H7 (cell line): ENCODE measurements at places on chromosomes 3 and 15.

- DNase-seq: no peak
Measured at GRCh38 chr3:8539419-8539818, 37.8 kb downstream of the LMCD1 start.

DNA sequence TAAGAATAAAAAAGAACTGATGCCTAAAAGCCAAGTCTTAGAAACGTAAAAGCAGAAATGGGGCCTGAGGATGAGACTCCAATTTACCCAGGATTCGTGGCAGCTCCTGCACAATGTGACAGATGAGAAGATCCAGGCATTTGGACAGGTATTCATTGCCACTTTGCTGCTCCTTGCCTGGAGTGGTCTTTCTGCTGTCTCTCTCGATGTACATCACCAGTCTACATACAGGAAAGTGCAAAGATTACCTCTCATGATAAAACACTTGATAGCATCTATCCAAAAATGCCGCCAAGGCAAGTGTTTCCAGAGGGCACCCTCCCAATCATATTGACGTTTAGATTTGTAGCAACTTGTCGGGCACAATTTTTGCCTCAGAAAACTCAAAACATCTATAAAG, 244.3 kb downstream of the ULK4 start:
- no peak for DNase-seq

GRCh38 chr3:12230406-12230805, 58.5 kb upstream of the PPARG start:
- no peak for DNase-seq

- no peak for DNase-seq
Measured at GRCh38 chr15:43239732-43240491, 19.1 kb upstream of the EPB42 start.

GRCh38 chr15:40252438-40253166, 13.7 kb downstream of the PAK6 start:
- peak; percentile 92 for DNase-seq

DNA sequence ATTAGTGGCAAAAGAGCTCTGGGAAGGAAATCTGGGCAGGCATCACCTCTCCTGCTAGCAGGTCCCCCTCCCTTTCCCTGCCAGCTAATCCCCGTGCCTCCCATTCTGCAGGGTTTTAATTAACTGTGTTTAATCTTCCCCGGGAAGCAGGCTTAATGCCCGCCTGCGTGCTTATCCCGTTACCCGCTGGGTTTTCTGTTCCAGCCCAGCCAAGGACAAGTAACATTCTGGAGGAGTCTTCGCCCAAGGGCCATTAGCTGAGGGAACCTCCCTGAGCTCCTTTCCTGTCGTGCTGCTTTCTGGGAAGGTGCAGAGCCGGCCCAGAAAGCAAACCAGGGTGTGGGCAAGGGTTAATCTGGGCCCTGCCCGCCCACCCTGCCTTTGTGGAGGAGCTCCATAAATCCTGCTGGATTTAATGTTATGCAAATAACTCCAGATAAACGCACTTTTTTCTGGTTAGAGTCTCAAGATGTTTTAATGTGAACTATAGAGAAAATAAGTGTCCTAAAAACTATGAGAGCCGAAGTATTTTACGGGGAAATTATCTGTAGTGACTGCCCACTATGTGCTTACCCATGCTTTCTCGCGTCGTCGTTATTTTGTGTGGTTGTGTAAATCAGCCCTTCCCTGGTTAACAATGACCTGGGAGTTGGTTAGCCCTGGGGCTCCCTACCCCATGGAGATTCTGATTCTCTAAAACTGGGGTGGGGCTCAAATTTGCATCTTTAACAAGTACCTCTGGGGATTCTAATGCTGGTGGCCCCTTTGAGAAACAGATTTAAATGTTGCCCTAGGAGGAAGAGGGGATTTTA, 25.9 kb downstream of the TRIM71 start:
- peak; percentile 68 for DNase-seq

DNA sequence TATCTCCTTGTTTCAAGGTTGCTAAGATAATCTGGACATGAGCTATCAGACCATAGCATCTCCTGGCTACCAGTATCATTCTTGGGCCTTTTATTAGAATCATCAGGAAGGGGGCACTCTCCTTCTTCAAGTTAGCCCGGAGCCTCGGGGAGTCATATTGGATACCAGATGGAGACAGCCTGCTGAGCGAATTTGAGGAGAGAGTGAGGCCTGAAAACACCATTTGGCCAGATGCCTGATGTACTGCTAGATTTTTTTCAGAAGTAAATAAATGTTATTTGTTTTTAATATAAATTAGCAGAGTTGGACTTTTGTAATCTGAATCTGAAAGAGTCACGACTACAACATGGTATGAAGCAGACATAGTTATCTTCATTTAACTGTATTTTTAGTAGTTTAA, 848.6 kb downstream of the IGSF11 start:
- DNase-seq: no peak

DNA sequence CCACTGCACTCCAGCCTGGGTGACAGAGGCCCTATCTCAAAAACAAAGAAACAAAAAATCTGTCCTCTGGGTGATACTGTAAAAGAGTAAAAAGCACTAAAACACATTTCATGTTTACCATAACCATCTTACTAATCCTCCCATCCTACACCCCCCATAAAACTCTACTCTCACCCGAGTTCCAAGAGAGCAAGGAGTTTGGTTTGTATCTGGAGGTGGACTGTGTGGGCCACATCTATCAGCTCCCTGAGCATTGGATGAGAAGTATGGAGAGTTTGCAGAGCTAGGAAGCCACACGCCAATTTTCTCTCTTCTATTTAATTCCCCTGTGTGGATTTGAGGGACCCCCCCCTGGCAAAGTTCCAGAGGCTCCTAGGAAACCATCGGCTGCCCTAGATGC, 80.0 kb downstream of the ATP10A start:
- no peak for DNase-seq

DNA sequence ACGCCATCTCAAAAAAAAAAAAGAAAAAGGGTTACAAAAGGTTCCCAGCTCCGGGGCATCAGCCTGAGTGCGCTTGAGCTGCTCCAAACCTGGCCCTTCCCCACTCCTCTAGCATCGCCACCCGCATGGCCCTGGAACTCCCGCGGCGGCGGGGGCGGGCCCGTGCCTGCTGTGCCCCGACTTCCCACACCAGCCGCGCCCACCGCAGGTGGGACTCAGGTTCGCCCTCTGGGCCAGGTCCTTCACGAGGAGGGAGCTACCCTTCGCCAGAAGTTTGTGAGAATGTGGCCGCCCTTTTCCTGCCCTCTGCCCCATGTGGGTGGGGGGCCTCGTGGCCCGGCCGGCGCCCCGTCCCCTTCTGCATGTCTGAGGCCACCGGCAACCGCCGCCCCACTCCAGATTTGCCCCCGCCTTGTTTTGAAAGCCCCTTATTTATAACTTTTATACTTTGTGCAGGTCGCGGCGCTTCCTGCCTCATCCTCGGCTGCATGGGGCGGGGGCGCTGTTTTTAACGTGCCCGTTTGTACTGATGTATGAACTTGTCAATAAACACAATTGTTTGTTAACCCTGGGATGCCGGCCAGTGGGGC, 507 bp upstream of the JMJD7 start:
- DNase-seq: peak; percentile 91

GRCh38 chr3:29610781-29611180, 329.9 kb downstream of the RBMS3 start:
- no peak for DNase-seq

GRCh38 chr3:99683465-99683864, 45.1 kb downstream of the COL8A1 start:
- DNase-seq: no peak

DNA sequence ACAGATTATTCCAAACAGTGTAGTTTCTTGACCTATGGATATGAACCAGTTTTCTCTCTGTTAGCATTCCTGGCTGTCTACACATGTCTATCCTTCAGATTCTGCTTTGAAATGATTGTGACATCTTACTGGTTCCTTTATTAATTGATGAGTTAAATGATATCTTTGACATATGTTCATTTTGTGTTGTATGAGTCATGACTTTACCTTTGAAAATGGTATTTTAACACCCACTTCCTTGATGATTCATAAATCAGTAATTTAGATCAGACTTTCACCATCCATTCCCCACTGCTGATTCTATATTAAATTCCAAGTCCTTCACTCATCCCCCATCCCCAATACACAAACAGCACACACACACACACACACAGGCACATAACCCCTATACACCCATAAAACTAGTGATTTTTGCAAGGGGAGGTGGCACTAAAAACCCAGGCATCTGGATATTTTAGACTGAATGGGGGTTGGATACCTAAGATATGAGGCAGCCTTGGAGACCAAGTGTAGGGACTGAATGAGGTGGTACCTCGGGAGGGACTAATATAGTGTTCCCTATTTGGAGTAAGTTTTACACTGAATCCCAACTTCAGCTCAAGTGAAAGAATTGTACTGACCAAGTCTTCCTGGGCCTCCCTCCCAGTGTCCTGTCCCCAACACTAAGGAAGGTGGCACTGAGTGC, 9.7 kb downstream of the CCK start:
- no peak for DNase-seq

DNA sequence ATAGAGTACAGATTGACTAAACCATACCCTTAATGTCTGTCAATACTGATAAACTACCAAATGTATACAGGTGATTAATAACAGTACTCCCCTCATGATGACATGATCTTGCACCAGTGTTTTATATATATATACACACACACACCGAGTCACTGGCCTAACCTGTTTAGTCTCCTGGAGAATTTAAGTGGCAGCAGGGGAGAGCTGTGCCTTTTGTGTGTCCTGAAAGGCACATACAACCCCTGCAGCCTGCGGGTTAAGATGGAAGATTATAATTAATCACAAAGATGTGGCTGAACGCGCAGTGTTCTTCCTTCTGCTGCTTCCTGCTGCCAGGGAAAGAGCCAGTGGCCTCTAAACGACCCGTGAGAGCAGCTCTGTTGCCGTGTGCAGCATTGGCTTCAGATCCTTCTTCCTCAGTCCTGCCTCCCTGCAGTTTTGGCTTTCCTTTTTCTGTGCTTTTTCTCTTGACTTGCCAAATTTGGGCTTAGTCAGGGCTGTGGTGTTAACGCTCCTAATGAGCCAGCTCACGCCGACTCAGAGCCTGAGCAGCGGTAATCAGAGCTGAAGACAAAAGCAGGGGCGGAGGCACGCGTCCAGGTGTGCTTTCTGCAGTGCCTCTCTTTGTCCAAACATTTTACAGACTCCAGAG, 42.5 kb upstream of the UBE3A start:
- DNase-seq: peak; percentile 64

GRCh38 chr3:21331321-21331720, 419.7 kb downstream of the ZNF385D start:
- no peak for DNase-seq

- no peak for DNase-seq
Measured at GRCh38 chr15:64263567-64263966, 92.4 kb downstream of the CSNK1G1 start.

- peak; percentile 78 for DNase-seq
Measured at GRCh38 chr3:122952520-122952919, 75.0 kb downstream of the SEMA5B start.

DNA sequence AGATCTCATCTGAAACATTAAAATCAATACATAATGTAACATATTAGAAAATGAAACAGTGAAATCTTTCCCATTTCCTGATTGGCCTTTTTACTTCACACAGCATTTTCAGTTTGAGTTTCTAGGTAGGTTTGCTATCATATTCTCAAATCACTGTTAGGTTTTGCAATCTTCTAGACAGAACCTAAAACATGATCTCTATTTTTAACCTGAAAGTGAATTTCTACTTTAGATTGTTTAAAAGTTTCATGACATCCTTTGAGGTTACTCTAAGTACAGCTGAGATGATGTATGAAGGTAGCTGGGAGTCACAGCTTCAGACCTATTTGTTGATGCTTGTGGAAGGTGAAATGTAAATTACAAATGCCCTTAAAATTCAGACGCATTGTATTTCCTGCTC, 118.4 kb upstream of the GPR149 start:
- no peak for DNase-seq

DNA sequence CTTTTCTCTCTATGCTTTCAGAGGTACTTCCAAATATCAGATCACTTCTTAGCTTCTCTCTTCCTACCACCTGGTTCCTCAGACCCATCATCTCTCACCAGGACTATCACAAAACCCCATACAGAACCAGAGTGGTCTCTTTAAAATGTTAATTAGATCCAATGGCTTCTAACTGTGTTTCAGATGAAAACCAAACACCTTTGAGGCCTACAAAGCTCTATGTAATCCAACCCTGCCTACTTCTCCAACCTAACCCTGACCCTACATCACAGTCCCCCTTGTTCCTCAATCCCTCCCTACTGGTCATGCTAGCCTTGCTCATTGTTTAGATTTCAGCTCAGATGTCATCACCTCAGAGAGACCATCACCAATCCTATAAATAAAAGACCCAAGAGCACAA, 34.8 kb downstream of the SUMF1 start:
- DNase-seq: no peak

- no peak for DNase-seq
Measured at GRCh38 chr3:124504332-124505059, 225.8 kb upstream of the UMPS start.

- no peak for DNase-seq
Measured at GRCh38 chr15:23565395-23566070, at the start of gene MKRN3. Gene MKRN3 (plus strand): TSS chr15:23565674. CDS start chr15:23565783, 109 bp downstream.

DNA sequence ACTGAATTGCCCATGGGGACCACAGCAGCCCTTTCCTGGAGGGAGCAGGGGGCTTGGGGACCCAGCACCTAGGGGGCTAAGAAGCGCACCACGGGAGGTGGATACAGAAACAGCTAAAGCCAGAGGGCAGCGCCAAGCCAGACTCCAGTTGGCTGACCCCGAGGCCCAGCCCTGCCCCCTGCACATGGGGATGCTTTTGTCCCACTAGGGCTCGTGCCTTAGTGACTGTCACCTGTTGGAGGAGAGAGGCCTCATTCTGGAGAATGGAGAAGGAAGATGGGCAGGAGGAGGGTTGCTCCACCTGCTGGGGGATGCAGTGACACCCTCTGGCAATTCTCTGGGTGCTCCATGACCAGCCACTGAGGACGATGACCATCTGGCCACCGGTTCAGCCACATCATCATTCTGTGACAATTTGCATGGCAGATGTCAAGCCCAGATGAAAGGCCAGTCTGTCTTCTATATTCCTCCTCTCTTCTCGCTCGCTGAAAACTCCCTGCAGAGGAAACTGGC, 167.8 kb upstream of the TLE3 start:
- DNase-seq: no peak

- no peak for DNase-seq
Measured at GRCh38 chr3:123312331-123313265, 110.9 kb downstream of the SEC22A start.

- no peak for DNase-seq
Measured at GRCh38 chr3:111850537-111850936, 8.5 kb upstream of the PHLDB2 start.

GRCh38 chr3:59620325-59620724, 570.5 kb upstream of the CFAP20DC start:
- DNase-seq: no peak

DNA sequence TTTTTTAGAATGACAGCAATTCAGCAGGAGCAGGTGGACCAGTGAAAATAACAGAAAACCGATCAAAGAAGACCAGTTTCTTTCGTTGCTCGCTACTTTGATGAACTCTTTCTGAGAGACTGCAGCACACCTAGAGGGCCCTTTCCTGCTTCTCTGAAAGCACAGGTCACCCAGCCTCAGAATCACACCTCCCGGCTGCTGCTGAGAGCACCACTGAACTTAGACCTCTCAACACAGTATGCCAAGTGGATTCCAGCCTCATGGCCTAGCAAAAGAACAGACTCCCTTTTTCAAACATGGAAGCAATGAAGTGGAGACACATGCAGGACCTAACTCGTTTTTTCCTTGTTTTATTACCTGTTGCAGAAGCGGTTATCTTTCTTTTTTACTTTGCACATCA, 13.9 kb upstream of the APH1B start:
- peak; percentile 10 for DNase-seq
